ENCODE measurements at places on chromosomes 12 and 14.

DNA sequence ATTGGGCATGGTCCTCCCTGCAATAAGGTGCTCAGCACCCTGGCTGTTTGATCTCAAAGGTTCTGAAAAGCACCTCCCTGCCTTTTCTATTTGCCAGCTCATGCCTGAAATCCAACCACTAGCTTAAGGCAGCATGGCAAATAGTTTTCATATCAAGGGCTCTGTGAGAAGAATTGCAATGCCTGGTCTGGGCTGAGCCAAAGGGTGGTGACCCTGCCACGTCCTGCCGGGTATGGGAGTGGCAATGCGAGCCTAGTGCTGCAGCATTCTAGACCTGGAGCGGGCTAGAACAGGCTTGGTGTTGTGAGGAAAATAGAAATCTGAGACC is 2.3 kb upstream of the SCNN1A start:
- no peak for DNase-seq

- DNase-seq: no peak
Measured at GRCh38 chr12:12616512-12617310, 5.0 kb downstream of the CREBL2 start.

- DNase-seq: peak; percentile 55
Measured at GRCh38 chr12:74538491-74539258, 1.0 kb downstream of the ATXN7L3B start.

GRCh38 chr14:96804895-96805294 is 7.7 kb downstream of the VRK1 start:
- DNase-seq: no peak

DNA sequence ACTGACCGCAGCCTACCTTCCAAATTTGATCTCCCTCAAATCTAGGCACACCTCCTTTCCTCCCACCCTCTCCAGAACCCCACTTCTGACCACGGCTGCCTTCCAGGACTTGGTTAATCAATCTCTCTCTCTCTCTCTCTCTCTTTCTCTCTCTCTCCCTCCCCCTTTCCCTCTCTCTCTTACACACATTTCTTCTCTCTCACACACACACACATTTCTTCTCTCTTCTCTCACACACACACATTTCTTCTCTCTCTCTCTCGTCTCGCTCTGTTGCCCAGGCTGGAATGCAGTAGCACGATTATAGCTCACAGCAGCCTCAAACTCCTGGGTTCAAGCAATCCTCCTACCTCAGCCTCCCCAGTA is 521 bp upstream of the GMFB start:
- no peak for DNase-seq

GRCh38 chr14:21087294-21088091 is 11.0 kb downstream of the ZNF219 start:
- DNase-seq: peak; percentile 89

- DNase-seq: no peak
Measured at GRCh38 chr12:1859643-1860042, 39.3 kb downstream of the LRTM2 start.

- no peak for DNase-seq
Measured at GRCh38 chr12:54311051-54311450, 10.2 kb upstream of the NFE2 start.

All from B cell (primary cell).